ENCODE measurements at places on chromosomes 2 and 18.

GRCh38 chr2:26534865-26535662 lies 57.1 kb upstream of the OTOF start:
- DNase-seq = no peak

- DNase-seq = no peak
Measured at GRCh38 chr2:186726938-186727337, 33.1 kb downstream of the FAM171B start.

GRCh38 chr2:240412975-240413812 lies 22.3 kb upstream of the GPC1 start:
- DNase-seq = no peak

DNA sequence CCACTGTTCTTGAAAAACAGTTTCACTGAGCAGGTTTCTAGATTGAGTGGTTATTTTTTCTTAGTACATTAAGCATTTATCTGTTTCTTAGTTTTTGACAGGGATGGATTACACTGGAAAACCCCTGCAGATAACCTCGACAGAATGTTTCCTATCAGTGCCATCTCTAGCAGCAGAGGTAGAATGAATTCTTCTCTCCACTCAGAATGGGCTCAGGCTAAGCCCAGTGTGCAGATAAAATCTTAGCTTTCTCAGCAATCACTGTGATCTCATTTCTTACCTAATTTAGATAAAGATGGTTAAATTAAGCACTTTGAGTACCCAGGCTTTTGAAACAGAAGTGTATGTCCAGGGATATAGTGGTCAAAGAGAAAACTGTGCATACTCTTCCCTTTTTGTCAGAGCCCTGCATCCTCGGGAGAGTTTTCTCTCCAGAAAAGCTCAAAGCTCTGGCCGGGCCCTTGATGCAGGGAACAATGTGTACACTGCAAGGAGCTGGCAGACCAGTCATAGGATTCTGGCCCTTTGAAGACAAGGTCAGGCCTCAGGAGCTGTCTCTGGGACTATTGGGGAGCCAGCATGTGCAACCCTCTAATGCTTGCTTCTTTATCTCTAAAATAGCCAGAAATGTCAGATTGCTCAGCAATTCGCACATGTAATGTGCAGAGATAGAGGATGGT lies 10.6 kb upstream of the AKAIN1 start:
- DNase-seq = no peak

GRCh38 chr2:1972011-1972410 lies 227.7 kb upstream of the PXDN start:
- DNase-seq = no peak

- no peak for DNase-seq
Measured at GRCh38 chr2:187504312-187504921, 49.8 kb downstream of the TFPI start.

- DNase-seq = no peak
Measured at GRCh38 chr2:239966853-239967552, 58.1 kb downstream of the NDUFA10 start.

DNA sequence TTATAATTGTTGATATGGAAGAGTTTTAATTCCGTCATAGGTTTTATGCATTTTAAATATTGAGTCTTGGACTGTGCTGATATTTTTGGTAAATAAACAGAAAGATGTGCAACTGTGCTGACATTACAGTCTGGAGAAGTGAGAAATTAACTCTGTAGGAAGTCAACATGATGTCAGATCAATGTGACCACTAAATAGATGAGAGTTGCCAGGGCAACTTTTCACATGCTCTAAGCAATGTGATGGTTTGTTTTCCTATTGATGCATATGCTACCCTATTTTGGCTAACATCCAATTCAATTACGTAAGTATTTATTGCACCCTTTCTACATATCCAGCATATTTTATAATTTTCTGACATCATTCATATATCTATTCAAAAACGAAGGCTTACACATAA lies 1109.3 kb downstream of the TSN start:
- no peak for DNase-seq

- DNase-seq = no peak
Measured at GRCh38 chr2:96841701-96842495, 1.9 kb downstream of the ANKRD23 start.

- DNase-seq = no peak
Measured at GRCh38 chr2:168183308-168183997, 63.9 kb downstream of the STK39 start.

GRCh38 chr2:88307817-88308216 lies 137.7 kb downstream of the THNSL2 start:
- no peak for DNase-seq

- no peak for DNase-seq
Measured at GRCh38 chr2:232138441-232138840, 176.9 kb downstream of the DIS3L2 start.

GRCh38 chr2:195356026-195356425 lies 301.0 kb upstream of the SLC39A10 start:
- no peak for DNase-seq

DNA sequence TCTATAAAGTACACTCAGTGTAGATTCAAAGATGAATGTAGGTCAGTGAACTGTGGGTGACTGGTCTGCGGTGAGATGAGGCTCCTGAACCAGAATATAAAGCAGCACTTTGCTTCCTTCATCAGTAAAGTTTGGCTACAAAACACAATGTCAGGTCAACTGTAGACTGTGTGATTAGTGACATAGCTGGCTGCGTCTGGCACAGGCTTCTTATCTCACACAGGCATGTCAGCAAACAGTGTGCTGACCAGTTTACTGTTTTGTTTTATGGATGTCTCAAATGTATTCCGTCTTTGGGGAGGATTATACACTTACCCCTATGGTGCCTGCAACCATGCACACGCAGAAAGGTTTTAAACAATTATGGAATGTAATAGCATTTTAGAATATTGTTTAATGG lies 87.1 kb downstream of the ZNF236 start:
- DNase-seq = no peak

GRCh38 chr2:215727507-215728503 lies 285.5 kb downstream of the MREG start:
- no peak for DNase-seq

DNA sequence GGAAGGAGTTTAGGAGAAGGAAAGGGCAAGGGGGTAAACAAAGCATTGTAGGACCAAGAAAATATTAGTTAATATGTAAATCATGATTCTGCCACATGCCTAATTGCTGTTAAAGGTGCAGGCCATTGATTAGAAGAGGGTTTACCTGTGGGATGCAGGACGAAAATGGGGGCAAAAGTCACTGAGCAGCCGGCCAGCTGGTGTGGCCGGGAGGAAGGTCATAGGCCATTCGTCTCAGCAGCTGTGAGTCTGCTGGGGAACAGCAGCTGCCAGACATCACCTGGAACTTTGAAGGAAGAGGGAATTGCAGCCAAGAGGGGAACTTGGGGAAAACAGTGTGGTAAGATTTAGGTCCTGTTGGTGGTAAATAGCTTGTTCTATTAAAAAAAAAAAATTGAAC lies 184.4 kb downstream of the DYSF start:
- no peak for DNase-seq

DNA sequence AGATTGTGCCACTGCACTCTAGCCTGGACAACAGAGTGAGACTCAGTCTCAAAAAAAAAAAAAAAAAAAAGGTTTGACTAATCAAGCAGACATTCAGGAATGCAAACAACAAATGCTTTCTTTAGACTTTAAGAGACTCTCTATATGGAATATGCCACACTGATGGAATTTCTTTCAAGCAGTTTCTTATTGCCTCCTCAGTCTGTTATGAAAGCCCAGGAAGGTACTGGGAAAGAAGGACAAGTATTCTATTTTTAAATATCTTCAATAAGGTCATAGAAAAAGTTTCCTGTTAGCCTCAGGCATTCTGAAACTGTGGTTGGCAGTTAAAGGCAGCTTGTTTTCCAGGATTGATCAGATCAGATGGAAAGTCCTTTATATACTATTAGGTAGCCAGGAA lies 241.6 kb downstream of the PIK3C3 start:
- no peak for DNase-seq

DNA sequence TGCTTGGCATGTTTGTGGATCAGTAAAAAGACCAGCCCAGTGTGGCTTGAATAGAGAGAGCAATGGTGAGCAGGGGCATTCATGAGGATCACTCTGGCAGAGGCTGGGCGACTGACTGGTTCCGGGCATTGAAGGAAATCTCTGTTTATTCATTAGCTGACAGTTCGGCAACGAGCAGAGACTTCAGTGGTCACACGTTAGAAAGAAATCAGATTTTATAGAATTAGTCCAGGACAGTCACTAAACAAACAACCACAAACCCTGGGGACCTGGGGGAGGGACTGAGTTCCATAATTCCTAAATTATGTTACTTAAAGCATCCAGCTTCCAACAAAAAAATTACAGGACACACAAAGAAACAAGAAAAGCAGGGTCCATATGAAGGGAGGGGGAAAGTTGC lies 72.5 kb downstream of the NOL10 start:
- DNase-seq = no peak

DNA sequence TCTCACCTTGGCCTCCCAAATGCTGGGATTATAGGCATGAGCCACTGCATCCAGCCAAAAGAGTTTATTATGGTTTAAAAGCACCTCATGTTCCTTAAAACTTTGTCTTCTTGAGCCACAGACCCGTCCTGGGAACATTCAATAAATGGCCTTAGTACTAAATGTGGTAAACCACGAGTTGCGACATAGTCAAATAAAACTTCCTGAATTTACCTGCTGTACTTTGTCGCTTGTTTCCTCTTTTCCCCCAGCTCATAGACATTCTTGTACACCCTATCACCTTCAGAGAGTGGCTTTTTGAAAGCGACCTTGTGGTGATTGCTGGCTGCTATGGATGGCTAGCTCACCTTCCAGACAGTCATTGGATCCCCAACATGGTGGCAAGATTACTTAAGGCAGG lies 310.4 kb downstream of the LRRTM1 start:
- DNase-seq = no peak

DNA sequence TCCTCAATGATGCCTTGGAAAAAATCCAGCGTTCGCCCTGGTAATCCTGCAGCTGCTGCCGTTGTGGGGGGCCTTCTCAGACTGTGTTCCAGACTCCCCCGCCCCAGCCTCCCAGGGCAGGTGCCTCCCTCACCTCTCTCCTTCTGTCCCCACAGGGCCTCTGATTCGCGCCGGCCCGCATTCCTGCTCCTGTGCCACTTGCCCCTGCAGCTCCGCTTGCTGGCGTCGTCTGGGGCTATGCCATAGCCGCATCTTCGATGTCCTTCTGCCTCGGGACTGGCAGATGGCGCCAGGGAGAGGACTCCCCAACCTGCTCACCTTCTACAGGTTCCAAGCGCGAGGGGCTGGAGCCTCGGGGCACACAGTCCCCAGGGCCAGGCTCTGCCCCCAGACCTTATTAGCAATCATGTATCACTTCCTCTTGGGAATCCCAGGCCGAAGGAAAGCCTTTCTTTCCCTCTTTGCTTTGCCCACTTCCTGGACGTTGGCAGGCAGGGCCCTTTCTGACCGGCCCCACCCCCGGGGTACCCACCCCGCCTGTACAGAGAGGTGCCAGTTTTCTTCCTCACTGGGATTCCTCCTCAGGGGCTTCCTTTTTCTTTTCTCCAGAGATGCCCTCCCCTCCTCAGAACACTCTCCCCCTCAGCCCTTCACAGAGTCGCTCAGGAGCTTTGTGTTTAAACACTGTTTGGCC lies 4.4 kb downstream of the SPATA3 start:
- DNase-seq = no peak

DNA sequence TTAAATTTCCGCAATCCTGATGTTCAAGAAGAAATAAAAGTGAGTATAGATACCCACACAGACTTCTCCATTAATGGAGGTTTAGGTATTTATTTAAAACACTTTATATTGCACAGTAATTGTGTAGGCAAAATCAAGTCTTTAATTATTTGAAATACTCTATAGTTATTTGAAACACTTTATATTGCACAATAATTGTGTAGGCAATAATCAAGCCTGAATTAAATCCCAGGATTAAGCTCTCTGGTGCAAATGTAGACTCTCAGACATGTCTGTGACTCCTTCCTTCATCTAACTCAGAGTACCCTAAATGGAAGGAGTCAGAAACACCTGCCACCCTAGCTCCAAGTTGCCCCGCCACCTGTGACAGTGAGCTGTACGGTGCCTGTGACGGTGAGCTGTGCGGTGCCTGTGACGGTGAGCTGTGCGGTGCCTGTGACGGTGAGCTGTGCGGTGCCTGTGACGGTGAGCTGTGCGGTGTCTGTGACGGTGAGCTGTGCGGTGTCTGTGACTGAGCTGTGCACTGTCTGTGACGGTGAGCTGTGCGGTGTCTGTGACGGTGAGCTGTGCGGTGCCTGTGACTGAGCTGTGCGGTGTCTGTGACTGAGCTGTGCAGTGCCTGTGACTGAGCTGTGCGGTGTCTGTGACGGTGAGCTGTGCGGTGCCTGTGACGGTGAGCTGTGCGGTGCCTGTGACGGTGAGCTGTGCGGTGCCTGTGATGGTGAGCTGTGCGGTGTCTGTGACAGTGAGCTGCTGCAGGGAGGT lies 11.0 kb downstream of the SLC3A1 start:
- no peak for DNase-seq

GRCh38 chr2:239292959-239293774 lies 107.7 kb downstream of the HDAC4 start:
- no peak for DNase-seq

GRCh38 chr2:24945907-24946306 lies 25.8 kb downstream of the DNAJC27 start:
- no peak for DNase-seq

- DNase-seq = peak; percentile 32
Measured at GRCh38 chr18:78376046-78376445, 603.6 kb upstream of the SALL3 start.

DNA sequence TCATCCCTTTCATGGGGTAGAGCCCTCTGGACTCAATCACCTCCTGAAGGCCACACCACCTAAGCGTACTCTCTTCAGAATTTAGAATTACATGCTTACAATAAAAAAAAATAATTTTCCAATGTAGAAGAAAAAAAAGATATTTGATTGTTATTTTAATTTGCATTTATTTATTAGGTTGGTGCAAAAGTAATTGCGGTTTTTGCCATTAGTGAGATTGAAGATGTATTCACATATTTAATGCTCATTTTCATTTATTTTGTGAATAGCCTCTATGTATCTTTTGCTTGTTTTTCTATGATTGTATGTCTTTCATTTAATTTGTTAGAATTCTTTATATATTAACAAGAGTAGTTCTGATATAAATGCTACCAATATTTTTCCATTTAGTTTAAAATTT lies 220.5 kb downstream of the RND3 start:
- no peak for DNase-seq

DNA sequence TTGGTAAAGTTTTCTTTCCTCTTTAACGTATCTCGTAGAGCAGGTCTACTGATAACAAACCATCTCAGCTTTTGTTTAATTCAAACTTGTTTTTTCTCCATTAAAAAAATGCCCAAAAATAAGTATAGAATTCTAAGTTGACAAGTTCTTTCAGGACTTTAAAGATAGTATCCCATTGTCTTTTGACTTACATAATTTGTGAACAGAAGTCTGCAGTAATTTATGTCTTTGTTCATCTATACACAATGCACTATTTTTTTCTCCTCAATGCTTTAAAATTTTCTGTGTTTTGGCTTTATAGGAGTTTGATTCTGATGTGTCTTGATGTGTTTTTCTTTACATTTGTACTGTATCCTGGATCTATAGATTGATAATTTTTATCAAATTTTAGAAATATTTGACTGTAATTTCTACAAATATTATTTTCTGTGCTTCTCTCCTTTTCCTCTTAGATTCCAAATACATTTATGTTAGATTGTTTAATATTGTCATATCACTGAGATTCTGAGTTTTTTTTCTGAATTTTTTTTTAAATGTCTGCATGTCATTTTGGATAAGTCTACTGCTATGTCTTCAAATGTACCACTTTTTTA lies 143.3 kb downstream of the FTCDNL1 start:
- DNase-seq = no peak

Data from neuronal stem cell (in vitro differentiated cells).